ENCODE measurements at places on chromosomes 6 and 20.

- no peak for DNase-seq
These were observed 39.8 kb downstream of the KIF25 start for GRCh38 chr6:168037242-168037641.

DNA sequence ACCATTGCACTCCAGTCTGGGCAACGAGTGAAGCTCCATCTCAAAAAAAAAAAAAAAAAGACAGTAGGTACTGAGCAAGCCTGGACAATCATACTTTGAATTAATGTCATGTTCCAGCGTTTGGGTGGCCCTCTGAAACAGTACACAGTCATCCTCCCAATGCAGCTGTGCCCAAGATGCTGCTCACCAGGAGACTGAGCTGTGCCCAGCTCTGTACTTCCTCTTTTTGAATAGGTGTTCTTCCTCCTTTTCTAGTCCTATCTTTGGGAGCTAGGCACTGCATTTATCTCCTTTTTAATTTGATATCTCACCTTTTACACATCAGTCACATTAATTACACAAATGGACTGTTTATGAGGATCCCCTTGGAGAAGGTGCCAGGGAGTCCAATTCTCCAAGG, 101.5 kb downstream of the RPP40 start:
- DNase-seq = no peak

DNA sequence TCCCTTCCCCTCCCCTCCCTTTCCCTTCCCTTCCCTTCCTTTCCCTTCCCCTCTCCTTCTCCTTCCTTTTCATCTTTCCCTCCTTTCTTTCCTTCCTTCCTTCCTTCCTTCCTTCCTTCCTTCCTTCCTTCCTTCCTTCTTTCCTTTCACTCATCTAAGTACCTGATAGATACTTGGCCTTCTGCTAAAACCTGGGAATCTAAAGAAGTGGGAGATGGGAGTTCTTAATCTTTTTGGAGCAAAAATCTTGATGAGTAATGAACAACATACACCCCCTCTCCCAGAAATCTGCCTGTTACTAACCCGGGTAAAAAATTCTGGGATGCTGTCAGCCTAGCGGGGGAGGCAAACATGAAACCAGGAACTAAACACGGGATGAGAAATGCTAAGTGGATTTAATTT, 100.7 kb downstream of the VEGFA start:
- no peak for DNase-seq

- DNase-seq = no peak
These were observed 9.9 kb upstream of the ULBP3 start for GRCh38 chr6:150078788-150079187.

- DNase-seq = no peak
These were observed 18.0 kb upstream of the SF3B5 start for GRCh38 chr6:144113366-144113765.

DNA sequence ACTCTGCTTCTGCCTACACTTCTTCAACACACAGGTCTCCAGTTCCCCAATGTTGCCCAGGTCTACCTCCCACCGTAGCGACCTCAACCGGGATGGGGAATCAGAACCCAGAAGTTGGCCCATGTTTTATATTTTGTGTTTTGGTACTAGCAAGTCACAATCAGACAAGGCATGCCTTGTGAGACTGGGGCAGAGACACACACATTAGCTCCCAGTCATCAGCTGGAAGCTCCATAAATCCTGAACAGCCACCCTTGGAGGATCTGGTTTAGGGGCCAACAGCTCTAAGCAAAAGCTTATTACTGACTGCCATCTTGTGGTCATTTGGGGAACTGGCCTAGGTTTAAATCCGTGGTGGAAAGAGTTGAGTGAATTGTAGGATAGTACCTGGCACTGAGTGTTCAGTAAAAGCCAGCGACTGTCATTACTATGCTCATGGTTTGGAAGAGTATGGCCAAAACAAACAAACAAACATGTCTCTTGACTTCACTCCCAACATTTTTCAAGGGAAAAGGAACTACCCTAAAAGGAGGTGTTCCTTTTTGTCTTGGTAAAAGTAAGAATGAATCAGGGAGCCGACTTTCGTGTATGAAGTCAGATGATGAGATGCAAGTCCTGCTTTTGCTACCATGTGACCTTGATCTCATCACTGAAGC, 40.5 kb downstream of the PIM1 start:
- peak; percentile 49 for DNase-seq

DNA sequence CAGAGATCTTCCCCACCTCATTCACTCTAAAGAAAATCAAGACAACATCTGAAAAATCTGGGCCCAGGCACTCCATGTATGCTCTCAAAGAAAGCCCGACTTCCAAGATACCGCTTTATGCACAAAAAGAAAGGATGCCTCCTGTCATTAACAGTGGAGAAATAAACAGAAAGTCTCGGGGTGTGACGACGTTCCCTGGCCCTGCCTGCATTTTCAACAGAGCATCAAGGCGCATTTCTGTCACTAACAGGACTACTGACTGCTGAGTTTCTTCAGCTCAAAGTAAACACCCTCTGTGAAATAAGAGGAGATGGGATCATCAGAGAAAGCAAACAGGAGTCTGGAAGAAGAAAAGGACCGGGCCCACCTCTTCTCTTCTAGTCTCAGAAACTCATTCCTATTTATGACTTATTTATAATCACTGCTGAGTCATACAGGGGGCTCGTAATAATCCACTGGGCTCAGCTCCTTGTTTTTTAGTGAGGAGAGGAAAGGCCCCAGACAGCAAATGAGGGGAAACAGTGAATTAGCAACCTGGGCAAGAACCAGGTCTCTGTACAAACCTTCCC, 99.7 kb downstream of the ZMYND8 start:
- no peak for DNase-seq

DNA sequence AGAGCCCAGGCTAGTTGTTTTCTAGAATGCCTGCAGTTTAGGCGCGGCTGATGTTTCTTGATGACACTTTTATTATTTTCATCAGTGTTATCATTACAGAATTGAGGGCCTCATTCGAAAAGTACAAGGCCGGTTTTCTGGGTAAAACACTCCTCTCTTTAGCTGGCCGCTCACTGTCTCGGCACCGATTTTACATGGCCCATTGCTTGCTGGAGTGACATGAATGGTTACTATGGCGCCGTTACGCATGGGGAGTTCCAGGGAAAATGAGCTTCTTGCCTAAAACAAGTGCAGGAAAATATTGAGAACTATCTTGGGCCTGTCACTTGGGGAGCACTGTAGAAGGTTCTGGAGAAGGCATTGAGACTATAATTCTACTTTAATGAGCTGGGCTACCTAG, 317.8 kb downstream of the CDH4 start:
- no peak for DNase-seq

Data from HS-5 (cell line).